Urinary bladder (tissue), 4 donors: ENCODE measurements at places on chromosomes 2 and 18. TPM values are rescaled to one million over a fixed set of nuclear protein-coding genes. Genes with fewer than 3 reads are reported as not detected.

DNA sequence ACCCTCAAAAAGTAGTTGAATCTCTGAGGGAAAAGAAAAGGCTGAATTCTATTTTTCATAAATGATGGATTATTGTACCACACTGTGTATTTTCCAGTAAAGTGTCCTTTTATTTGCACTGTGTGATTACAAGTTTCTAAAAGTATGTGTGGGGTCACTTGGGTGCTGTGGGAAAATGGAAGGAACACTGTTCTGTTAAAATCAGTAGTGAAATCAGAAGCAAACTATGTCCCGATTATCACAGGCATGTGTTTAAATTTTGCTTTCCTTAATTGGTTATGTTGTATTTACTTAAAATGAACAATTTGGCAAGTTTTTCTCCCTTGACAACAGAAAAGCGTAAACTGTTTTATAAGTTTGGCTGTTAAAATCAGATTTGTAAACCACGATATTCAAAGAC is 353.1 kb downstream of the ARHGAP15 start:
- no peak for DNase-seq

- DNase-seq = no peak
These were observed 488.9 kb downstream of the MBD2 start for GRCh38 chr18:53735526-53735925.

- DNase-seq = no peak
These were observed 13.4 kb downstream of the SERPINB7 start for GRCh38 chr18:63788447-63789096.

DNA sequence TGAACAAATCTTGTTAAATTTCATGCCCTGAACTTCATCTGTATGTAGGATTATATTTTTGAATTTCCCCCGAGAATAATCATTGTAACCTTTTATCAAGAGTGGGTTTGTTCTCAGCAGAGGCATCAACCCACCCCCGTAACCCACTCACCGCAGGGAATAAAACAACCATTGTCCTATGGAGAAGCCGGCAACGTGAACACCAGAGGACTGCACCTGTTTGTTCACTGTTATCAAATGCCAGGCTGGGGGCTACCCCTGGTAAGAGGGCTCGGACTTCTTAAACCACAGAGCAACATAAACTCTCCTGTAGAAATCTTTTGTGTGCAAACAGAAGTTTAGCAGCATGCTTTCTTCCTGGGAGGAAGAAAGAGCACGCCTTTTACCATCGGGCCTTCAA is 610.4 kb downstream of the ERBB4 start:
- DNase-seq = no peak

DNA sequence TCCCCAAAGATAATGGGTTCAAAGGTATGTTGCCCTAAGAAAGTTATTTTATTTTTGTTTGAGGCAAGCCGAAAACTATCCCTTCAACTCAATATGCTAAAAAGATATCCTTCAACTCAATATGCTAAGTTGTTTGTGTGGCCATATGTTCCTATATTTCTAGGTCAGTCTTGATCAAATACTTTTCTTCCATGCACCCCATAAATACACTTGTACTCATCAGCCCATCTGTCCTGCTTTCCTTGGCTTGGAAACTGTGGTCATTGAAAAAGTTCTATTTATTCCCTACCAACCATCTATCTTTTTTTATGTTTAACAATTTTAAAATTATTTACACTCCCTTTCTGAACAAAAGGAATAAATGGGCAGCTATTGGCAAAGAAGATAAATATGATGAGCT is 447.7 kb downstream of the NRXN1 start:
- DNase-seq = no peak

DNA sequence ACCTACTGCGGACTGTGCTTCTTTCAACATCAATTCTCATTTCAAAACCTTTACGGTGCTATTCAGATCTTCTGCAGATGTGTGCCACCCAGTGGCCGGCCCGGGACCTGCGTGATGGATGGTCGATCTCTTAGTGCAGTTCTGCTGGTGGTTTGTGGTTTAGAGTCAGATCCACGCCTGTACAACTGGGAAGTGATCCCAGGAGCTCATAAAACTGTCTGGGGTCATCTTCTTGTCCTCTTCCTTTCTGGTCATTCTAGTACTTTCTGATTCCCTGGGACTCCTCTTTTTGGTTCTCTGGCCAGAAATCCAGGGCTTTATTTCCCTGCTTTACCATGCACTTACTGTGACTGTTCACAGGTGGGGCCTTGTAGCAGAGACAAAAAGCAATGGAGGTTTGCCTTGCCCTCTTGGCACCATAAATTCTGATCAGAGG is 15.8 kb upstream of the SELENOI start:
- peak; percentile 71 for DNase-seq

DNA sequence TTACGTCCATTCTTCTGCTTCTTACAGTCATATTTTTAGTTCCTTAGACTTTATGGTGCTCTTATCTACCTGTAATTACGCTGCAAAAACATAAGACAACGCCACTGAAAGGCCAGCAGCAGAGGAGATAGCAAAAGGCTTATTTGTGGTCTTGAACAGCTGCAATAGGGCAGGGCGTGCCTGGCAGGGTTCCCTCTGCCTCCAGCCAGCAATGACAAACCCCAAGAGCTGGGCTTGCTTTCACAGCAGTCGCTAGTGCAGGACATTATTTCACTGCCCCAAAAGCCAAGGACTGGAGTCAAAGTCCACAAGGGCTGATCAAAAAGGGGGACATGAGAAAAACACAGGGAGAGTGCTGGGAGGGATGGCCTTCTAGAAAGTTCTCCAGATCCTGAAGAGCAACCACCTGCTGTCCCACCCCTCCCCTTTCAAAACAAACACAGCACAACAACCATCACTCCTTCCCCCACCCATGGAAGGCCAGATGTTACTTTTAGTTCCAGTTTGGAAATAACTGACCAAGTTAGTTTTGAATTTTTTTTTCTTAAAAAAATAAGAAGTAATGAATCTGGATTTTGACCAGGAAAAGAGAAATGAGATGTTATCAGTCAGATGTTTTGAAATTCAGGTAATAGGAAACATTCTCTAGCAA is 127.8 kb downstream of the RBMS1 start:
- DNase-seq = no peak

GRCh38 chr2:227761740-227762476 is 16.2 kb downstream of the SCYGR8 start:
- DNase-seq = peak; percentile 26

- DNase-seq = no peak
These were observed 171.8 kb downstream of the CAMKMT start for GRCh38 chr2:44533508-44533907.

- DNase-seq = no peak
These were observed 754.9 kb downstream of the RNF144A start for GRCh38 chr2:7672027-7672684.

- no peak for DNase-seq
These were observed 43.5 kb downstream of the COX7A2L start for GRCh38 chr2:42317486-42317885.

DNA sequence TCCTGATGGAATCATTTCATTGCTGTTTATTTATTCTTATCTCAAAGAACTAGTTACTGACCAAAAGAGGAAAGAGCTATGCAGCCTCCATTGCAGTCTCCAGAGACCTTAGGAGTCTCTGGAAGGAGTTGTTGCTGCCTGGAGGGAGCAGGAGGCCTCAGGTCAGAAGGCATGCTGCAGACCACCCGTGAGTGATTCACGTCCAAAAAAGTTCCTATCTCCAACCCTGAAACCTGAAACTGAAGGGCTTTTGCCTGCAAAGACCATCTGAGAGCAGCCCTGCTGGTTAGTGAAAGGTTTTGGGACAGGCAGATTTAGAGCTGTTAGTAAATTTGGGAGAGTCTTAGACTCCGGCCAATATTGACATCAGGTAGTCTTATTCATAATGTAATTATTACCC is 29.1 kb downstream of the SLC25A52 start:
- no peak for DNase-seq

DNA sequence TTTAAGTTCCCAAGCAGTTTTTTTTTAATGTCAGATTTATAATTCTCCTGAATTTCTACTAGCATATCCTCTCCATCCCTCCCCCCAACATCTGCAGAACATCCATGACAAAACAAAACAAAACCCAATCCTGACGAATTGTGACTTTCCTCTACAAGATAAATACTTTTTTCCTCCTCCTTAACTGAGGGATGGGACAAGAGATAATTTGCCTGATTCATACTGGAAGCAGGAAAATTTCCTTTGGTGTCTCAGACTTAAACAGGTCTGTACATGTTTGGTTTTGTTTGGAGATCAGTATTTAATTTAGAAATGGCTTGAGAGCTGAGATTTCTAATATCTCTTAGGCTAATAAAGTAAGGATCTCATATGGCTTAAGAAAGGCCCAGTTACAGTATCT is 2.2 kb downstream of the CAVIN2 start:
- DNase-seq = no peak

- DNase-seq = no peak
These were observed 308.5 kb downstream of the NRXN1 start for GRCh38 chr2:50723286-50723938.

DNA sequence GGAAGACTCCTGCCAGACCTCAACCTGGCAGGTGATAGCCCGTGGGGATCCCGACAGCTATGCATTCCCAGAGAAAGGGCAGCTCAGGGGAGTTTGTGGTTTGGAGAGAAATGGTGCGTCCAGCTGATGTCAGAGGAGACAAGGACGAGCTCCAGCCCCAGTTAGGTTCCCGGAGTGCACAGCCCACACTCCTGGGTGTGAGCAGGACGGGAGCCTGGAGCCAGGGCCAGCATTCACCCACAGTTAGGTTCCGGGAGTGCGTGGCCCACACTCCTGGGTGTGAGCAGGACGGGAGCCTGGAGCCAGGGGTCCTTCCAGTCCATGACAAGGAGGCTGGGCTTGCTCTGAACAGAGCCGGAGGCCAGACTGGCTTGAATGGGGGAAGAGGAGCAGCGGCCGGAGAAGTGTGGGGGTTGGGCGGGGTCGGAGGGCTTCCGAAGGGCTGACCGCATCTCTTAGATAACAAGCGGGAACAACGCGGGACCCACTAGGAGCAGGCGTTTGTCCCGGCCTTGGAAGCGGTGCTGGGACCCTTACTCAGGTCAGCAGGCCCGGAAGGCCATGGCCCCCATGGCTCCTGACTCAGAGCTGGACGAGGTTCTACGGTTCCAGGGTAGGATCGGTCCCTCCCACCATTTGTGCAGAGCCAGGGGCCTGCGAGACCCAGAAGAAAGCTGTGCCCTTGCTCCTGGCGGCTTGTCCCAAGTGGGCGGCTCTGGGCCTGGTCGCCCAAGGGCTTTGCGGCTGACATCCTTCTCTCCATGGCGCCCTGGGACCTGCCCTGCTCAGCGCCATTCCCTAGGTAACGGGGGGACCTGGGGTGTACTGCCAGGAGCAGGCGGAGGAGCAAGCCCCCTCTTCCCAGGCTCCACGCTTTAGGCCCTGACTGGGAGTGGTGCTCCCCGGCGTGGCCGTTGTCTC is 185.6 kb downstream of the RTP5 start:
- no peak for DNase-seq

DNA sequence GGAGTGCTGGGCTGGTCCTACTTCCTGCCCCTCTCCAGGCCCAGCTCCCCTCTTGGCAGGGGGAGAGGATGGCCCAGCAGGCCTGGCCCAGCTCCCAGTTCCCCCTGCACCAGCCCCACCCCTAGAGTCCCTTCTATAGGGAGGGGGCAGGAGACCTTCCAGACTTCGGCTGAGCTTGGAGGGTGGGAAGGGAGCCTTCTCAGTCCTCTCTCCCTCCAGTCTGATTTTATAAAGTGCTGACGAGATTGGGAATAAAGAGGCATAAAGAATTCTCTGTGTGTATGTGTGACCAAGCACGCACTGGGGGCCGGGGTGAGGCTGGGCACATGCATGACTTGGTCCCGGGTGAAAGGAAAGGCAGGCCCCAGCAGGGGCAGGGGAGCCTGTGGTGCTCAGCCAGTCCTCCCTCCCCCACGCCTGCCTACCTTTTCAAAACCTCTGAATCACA is 5.1 kb downstream of the CHPF start:
- DNase-seq = no peak

- no peak for DNase-seq
These were observed 1323.9 kb upstream of the DDX18 start for GRCh38 chr2:116490511-116491145.

GRCh38 chr2:168278424-168278888 is 31.1 kb upstream of the STK39 start:
- DNase-seq = no peak

Gene STAT4
- total RNA-seq = 7.1 TPM

Gene KCNK3
- total RNA-seq = 4.7 TPM

Gene PJVK
- 10.9 TPM for total RNA-seq

Gene GPR35
- 0.63 TPM for total RNA-seq

Gene THUMPD2
- total RNA-seq = 35.4 TPM

Gene ALLC
- 0.16 TPM for total RNA-seq

Gene ANKRD39
- 5.8 TPM for total RNA-seq

Gene CD28
- total RNA-seq = 6.1 TPM
